ENCODE measurements at places on chromosomes 7 and 10.

DNA sequence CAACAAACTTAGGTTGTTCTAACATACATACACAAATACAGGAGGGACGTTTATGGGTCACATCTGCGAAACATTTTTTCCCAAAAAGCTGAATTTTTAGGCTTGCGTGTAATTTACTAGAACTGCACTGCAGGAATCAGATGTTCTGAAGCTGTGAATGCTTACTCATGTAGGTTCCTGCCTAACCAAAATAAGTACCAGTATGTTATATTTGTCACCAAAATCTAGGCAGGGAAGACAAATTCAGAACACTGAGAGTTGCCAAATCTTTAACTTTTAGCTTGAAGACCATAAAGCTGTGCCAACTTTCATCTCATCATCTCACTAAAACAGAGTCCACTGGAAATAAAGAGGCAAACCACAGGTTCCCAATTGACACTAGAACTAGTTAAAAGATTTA is 5.7 kb downstream of the UBE2H start:
- no peak for DNase-seq

- DNase-seq = no peak
Observed at GRCh38 chr7:17118412-17118811, 180.0 kb upstream of the AHR start.

GRCh38 chr10:133405844-133406527 is 12.0 kb downstream of the MTG1 start:
- no peak for DNase-seq

- no peak for DNase-seq
Observed at GRCh38 chr7:45181991-45182855, 24.6 kb downstream of the RAMP3 start.

- DNase-seq = no peak
Observed at GRCh38 chr7:159060440-159060839, 84.2 kb downstream of the VIPR2 start.

DNA sequence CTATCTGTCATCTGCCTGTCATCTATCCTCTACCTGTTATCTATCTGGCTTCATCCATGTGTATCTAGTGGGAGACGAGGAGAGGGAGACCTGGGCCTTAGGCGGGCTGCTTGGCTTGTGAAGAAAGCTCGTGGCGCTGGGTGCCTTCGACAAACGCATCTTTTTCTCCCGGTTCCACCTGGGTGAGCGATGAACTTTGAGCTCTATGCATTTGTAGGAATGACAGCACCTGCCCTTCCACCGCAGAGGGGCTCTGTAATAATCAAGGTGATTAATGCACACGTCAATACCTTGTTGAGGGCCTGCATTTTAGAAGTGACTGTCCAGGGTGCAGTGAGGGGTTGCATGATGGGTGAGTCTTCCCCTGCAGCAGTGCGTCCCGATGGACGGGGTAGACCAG is 2.6 kb upstream of the VIPR2 start:
- DNase-seq = no peak

DNA sequence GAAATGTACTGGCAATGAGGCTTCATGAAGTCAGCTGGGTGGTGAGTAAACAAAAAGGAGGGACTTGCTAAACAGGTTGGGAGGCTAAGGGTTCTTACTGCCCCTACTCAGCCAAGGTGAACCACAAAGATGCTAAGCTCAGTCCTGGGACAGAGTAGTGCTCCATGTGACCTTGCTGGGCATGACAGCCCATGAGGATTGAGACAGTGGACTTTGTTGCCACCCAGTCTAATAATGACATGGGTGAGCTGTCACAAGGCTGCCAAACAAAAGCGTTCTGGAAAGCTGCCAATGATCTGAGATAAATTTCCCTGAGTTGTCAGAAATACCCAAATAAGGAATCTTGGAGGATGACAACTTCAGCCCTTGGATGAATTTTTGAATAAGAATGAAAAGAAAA is 75.2 kb downstream of the CLEC2L start:
- DNase-seq = no peak

DNA sequence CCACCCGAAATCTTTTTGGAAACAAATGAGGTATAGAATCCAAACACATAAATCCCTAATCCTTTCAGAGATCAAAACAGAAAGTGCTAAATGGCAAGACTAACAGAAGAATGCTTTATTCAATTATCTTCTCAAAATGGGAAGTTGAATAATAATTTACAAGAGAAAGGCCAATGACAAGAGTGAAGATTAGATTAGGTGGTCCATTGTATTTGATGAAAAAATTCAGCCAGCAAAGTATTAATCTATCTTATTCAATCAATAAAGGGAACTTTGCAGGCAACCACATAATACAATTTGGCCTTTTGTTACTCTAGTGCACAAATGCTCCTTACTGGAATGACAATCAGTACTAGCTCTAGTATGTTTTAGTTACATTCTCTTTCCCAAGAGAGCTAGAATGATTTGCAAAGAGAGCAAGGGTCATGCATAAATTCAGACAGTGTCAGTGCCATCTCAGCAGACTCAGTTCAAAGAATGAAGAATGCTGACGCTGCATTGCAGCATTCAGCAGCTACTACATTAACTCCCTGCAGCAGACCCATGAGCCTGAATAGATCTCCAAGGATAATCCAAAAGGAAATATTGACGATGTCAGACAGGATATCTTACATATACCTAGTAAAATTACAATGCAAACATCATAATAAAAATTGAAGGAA is 131.8 kb downstream of the ANK3 start:
- DNase-seq = no peak

DNA sequence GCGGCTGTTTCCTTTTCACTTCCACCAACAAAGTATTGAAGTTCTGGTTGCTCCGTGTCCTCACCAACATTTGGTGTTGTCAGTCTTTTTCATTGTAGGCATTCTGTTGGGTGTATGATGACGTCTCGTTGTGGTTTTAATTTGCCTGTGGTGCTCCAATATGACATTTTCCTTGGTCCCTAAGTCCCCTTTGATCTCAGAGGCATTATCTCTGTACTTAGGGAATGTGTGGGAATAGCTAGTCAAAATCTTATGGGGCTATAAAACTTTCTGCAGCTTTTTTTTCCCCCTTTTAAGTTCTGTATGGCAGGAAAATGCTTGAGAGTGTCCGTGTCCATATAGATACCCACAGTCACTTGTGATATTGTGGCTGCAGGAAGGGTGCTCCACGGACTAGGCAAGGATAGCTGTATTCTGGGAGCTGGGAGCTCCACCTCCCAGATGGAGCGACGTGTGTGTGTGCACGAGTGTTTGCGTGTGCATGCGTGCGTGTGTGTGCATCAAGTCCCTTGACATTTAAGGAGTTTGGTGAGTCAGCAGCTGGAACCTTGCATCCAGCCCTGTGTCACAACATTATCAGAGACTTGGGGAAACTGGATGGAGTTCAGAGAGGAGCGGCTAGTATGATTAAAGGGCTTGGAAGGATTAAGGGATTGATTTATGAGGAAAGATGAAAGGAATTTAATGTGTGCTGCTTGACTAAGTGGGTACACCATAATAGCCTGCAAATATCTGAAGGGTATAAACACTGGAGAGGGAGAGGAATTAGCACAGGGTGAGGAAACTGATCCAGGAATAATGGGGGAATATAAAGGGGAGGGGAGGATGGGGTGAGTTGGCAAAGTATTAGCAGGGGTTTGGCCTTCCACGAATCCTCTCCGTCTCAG is 66.8 kb downstream of the LRMDA start:
- no peak for DNase-seq

DNA sequence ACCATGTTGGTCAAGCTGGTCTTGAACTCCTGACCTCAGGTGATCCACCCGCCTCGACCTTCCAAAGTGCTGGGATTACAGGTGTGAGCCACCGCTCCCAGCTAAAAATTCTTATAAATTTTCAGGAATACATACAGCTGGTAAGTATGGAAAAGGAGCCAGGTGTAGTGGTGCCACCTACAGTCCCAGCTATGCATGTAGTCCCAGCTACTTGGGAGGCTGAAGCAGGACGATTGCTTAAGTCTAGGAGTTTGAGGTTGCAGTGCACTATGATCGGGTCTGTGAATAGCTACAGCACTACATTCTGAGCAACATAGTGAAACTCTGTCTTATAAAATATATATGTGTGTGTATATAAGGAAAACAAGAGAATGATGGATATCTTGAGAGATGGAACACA is 19.0 kb downstream of the LDB1 start:
- no peak for DNase-seq

DNA sequence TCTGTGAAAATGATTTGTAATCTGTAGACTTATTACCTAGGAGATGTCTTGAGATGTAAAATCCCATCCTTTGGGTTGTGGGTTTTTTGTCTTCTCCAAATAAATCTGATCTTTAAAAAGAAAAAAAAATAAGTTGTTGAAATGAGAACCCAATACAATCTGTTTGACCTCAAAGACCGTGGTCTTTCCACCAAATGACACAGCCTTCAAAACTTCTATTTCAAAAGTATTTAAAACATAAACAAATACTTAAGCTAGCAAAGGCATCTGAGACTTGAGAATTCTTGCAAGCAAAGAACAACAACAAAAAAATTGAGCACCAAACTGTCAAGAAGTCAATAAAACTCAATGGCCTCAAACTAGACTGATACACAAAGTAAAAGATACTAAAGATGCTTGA is 67.9 kb upstream of the HECW1 start:
- no peak for DNase-seq

- no peak for DNase-seq
Observed at GRCh38 chr7:26629696-26630095, 234.7 kb downstream of the SKAP2 start.

GRCh38 chr10:67977251-67977650 is 92.8 kb downstream of the SIRT1 start:
- no peak for DNase-seq

DNA sequence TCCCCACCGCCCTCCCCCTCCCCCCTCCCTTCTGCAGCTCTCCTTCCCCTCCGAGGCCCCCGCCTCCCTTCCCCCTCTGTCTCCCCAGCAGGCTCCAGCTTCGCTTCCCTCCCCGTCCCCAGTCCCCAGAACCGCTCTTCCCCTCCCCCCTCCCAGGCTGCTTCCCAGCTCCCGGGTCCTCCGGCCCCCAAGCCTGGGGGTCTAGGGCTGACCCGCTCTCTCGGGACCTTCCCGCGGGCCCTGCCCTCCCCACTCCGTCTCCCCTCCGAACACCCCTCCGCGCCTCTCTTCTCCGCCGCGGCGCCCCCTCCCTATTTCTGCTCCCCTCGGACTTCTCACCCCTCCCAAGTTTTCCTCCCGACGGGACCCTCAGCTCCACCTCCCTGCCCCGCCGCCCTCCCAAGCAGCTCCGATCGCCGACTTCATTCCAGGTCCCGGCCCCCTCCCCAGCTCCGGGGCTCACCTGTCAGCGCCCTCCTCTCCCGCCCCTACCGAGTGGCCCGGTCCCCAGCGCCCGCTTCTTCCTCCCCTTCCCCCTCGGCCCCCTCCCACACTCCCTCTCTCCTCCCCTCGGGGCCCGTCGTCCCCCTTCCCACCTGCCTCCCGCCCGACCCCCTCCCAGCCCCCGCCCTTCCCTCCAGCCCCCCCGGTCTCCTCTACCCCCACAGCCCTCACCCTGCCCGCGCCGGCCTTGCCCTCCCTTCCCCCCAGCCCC is 990 bp downstream of the ZNF467 start:
- DNase-seq = no peak

DNA sequence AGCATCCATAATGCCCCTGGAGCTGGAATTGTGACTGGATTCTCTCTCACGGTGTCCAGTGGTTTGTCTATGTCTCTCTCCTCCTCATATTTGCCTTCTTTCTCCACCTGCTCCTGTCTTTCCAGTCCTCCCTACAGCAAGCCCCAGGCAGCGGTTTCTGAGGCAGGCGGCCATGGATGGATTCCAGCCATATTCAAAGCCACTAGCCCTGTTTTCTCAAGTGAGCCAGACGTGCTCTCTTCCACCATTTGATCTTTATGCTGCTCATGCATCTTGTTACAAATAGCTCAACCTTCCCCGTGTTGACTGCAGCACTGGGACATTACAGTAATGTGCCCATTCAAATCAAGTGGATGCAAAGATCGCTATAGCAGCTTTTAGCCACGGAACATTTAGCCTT is 387.2 kb upstream of the PODXL start:
- DNase-seq = no peak

DNA sequence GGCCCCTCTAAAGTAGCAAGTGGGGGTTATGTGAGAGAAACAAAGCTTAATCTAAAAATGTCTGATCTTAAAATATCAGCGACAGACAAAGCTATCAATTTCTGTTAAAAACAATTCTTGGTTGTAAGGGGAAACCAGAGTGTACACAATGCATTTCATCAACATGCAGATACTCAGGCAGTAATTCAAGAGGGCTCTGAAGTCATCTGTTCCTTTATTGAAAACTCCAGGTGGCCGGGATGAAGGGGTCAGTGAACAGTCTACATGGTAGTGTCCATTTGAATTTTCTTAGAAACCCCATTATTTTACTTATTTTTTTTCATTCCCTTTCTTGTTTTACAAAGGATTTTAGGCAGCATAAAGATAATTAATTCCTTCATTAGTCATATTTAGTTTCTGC is 36.7 kb upstream of the BTBD16 start:
- no peak for DNase-seq

DNA sequence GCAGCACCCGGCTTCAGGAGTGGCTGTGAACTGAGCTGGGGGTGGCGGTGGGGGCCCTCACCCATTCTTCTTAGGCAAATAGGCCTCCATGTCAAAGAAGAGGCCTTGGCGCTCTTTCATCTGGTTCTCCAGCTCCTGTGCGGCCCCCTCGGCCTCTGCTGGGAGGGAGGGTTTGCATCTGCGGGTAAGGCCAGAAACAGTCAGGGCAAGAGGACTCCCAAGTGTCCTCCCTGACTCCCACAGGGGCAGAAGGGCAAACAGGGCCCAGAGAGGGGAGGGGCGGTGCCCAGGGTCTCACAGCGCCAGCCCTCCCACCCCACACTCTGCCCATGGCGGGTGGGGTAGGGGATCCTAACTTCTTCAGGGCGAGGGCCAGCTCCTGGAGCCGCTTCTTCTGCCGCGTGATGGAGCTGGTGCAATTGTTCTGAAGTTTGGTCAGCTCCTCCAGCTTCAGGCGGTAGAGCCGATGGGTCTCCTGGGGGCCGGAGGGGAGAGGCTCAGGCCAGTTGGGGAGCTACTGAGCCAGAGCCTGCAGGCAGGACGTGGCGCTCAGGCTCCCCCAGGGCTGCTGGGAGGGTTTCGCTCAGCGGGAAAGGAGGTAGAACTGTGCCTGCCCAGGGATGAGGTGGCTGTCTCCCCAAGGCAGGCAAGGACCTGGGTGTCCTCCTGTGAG is 2.2 kb downstream of the TMEM120A start:
- no peak for DNase-seq

GRCh38 chr10:4663162-4663992 is 162.6 kb upstream of the AKR1E2 start:
- no peak for DNase-seq

DNA sequence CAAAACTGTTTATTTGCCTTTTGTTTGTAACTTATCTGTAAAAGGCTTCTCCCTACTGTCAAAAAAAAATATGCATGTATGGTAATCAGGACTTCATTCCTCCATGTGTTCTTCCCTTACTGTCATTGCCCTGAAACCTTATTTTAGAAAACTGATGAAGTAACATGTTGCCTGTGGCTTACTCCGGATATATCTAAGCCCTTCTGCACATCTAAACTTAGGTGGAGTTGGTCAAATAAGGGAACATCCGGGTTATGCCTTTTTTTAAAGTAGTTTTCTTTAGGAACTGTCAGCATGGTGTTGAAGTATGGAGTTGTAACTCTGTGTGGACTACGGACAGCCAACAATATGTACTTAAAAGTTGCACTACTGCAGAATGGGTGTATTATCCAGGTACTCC is 6.2 kb downstream of the SAR1A start:
- DNase-seq = no peak

All from T follicular helper cell (primary cell).